Lung microvascular endothelial cell (primary cell): ENCODE measurements at places on chromosomes 4 and X. TPM values are rescaled to one million over a fixed set of nuclear protein-coding genes. Genes with fewer than 3 reads are reported as not detected.

DNA sequence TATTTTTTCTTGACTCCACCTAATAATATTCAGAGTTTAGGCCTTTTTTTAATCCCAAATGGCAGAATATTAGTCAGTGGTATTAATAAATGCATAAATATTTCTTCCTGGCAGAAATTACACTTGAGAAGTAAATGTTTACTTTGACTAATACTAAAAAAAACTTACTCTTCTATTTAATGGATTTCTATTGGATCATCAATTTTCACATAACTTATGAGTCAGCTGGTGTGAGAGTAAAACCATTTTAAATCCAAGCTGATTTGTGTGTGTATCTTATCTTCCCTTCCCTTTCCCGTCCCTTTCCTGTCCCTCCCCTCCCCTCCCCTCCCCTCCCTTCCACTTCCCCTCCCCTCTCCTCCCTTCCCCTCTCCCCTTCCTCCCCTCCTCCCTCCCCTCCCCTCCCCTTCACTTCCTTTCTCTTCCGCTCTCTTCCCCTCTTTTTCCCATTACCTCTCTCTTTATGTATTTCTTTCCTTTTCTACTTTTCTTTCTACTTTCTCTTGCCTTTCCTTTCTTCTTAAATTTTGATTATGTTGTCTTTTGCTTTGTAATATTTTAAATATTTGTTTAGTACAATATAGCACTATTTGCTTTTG lies 630.1 kb upstream of the EPHA5 start:
- no peak for DNase-seq

GRCh38 chr4:2484993-2485392 lies 16.1 kb downstream of the RNF4 start:
- DNase-seq, result peak; percentile 86

The FAM114A1 gene
- 56.9 and 70.8 TPM in 2 replicates for total RNA-seq

GRCh38 chrX:120251471-120252011 lies 929 bp downstream of the ZBTB33 start:
- peak; percentile 32 for DNase-seq

The TRIM60 gene
- total RNA-seq, result not detected in 2 replicates

The TMSB15B gene
- total RNA-seq, result 3.1 and 3.6 TPM in 2 replicates

DNA sequence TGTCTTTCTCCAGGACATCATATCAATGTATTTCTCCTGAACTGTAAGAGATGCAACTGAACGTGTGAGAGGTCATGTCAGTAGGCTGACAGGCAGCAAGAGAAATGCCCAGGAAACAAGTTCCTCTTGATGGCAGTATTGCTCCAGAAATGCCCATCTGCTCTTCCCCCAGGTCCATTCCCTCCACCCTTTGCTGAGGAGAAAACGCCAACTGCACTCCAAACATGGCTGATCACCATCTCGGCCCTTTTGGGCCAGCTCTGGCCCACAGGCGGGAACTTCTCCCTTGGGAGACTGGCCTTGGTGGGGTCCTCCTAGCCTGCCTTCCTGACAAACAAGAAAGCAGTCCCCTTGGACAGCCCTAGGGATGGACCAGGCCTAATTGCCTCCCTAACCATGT lies 276.5 kb upstream of the AGTR2 start:
- peak; percentile 79 for DNase-seq

- DNase-seq, result peak; percentile 78
Observed at GRCh38 chr4:14168919-14169318, 541.4 kb upstream of the BOD1L1 start.

The ACE2 gene
- total RNA-seq, result not detected in 2 replicates

GRCh38 chrX:70096052-70096451 lies 33.8 kb downstream of the OTUD6A start:
- peak; percentile 53 for DNase-seq

DNA sequence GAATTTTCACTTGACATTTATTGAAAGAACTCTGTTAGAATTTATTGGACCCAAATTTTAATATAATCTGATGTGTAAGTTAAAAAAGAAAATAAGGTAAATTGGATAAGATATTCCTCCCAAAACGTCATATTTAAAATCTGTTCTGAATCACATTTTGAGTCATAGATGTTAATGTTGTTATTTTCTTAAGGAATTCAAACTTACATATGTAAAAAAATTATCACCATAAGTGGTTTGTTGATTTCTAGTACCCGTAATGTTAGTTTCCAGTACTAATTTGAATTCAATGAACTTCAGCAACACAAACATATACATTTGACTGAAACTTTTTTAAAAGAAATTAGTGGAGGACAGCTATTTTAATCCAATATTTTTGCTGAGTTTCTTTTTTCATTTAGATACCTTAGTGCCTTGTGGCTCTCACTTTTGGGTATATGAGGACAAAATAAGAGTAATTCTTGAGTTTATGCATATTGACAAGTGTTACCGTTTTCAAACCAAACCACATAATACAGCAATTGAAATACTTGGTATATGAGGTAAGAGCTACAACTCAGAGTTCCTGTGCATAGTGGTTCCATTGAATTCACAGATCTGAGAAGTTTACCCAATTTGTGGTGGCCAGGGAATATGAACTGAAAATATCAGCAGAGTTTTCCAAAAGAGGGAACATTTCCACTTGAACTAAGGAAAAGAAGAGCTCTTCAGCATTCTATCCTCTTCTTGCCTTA lies 71.8 kb downstream of the C4orf46 start:
- no peak for DNase-seq

GRCh38 chr4:176849076-176849475 lies 56.4 kb upstream of the VEGFC start:
- DNase-seq, result no peak

The XPNPEP2 gene
- total RNA-seq, result not detected in 2 replicates

DNA sequence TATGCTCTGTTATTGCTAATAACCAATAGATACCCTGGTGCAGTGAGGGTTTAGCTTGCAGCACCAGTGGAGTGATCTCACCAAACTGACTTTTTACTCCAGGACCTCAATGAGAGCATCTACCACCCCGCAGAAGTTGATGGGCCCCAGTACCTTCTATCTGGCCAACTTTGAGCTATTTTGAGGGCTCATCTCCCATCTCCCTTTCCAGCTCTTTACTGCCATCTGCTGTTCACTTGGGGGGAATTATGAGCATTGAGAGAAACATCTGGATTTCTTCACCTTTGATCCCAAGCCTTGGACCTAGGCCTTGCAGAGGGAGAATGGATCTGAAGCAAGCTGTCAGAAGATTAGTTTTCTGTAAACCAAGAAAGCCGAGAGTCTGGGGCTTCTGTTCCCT lies 143.6 kb downstream of the TMEM164 start:
- peak; percentile 52 for DNase-seq

DNA sequence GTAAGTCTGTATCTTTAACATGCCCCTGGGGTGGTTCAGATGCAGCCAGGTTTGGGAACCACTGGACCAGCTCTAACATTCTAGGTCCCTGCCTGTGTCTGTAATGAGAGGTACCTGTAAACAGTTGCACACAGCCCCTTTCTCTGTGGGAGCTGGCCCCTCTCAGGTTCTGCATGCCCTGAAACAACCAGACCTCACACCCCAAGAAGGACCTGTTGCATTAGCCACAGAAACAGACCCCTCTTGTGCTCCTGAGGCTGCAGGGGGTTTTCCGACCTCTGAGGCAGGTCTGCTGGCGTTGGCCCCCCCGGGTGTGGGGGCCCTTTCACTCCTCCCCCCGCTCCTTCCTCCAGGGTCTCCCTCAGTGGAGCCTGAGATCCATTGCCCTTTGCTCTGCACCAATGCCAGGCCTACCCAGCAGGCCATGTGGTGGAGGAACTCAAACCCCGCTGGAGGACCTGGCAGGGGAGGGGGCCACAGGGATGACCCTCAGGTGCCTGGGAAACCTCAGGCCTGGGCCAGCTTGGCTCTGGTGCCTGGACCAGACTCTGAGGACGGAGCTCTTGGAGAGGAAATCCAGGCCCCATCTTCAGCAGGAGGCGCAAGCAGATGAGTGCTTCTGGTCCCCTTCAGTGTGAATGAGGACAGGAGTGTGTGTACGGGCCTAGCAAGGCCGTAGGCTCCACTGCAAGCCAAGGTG lies 61.4 kb upstream of the PJA1 start:
- no peak for DNase-seq

DNA sequence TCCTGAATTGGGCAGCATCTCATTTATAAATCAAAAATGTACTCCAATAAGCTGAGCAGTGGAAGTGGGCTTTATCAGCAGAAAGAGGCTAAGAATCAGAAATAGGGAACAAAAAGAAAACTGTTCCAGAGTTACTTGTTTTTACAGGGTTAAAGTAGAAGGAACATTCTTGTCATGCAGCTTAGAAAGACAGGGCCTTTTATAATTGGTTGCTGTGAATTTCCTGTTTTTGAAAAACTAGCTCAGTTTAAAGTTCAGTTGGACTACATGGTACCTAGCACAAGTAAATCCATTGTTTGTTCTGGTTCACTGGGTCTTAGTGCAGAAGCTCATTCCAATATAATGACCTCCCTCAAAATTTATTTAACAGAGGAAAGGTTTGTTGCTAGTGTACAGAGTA lies 200.8 kb downstream of the GRIA2 start:
- no peak for DNase-seq

DNA sequence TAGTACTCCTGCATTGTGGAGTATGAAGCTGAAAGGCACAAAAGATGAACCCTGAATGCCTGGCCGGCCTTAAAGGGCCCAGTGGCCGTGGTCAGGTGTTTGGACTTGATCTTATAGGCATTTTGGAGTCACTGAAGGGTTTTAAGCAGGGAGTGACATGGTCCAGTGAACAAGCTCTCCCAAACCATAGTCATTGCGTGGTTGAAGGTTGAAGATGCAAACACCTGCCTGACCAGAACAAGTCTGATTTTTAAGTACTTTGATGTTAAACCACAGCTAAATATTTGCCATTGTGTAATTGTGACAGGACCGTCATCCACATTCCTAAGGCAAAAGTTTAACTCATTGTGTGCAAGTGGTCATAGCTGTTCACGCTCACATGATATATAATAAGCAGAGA lies 3.3 kb downstream of the STK32B start:
- no peak for DNase-seq

- DNase-seq, result no peak
Observed at GRCh38 chr4:136829280-136829679, 703.0 kb downstream of the PCDH18 start.

DNA sequence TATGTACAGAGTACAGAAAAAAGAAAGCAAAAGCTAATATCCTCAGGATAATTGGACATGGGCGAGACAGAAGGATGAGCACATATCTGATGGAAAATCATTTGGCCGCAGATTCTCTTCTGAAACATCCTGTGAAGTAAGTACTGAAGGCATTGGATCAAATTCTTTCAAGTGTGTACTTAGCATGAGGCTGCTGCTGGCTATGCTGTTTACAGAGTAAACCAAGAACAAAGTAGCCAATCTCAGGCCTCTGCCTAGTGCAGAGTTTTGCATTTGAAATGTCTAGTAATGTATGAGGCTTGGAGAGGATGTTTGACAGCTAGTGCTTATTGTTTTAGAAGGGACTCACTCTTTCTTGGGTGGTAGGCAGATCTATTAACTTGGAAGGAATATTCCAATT lies 128.5 kb downstream of the MAGEC2 start:
- no peak for DNase-seq

DNA sequence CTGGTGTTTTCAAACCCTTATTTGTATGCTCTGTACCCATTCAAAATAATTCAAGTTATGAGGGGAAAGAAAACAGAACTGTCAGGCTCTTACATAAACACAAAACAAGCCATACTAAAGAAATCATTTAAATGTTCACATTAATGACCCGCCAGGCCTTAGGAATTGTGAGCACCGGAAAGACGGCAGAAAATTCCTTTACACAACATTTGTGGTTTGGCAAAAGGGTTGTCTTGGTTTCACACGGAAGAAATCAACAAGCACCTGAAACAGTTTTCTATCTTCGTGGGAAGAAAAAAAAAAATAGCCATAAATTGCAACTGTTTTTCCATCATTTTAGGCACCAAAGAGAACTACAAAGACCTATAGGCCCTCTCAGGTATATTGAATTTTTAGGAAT lies 188.5 kb upstream of the FTHL17 start:
- DNase-seq, result no peak

DNA sequence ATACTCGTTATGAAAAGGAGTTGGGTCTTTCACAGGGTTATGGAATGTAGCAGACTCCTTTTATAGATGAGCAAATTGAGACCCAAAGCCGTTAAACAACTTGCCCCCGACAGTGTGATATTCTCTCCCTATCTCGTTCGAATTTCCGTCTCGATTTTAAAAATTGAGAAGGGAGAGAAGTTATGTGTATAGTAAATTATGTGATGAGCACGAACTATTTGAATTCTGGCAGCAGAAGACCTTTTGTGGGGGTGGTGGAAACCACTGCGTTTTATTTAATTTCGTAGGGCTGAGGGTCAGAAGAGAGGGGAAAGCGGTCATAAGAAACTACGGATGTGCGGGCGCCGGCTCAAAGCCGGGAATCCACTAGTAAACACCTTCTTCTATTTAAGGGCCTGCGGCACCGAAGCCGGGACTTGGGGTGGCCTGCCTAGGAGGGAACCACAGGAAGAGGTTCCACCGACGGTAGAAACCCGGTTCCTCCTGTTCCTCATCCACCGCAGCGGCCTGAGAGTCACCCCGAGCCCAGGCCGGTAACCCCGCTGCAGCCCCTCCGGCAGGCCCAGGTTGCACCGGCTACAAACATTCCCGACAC lies 1.5 kb upstream of the DDX3X start:
- peak; percentile 61 for DNase-seq

The MAGEB10 gene
- not detected in 2 replicates for total RNA-seq

The TCP11X2 gene
- not detected in 2 replicates for total RNA-seq

The HS6ST2 gene
- total RNA-seq, result under 0.01 TPM in 1 of 2 replicates, not detected in the other

DNA sequence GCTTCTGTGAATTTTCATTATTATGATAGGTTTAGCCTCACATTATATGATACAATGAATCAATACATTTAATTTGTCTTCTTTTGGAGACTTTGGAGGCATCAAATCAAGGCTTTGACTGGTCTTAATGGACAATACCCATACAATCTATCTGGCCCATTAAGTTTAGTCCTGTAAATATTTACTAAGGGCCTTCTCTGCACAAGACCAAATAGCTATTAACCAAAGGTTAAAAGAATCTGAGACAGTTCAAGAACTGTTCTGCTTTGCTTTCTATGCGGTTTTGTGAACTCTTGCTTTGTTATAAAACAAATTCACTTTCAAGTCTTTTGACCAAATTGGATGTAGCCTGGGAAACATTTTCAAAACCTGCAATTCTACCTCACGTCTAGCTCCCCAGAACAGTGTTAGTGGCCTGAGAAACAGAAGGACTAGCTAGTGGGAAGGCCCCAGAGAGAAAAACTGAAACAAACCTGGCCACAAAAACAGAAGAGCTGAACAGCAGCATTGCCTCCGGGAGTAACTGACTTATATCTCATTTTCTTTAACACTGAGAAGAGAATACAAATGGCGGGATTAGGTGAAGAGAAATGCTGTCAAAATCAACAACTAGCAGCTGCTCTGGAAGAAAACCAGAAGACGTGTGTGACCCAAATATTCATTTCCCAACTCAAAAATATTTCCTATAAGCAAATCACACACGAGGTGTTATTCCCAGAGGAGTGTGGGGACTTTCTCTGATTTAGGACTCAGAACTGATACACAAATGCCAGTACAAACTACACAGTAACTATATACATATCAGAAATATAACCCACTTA lies 548 bp downstream of the TLR1 start:
- DNase-seq, result peak; percentile 53

DNA sequence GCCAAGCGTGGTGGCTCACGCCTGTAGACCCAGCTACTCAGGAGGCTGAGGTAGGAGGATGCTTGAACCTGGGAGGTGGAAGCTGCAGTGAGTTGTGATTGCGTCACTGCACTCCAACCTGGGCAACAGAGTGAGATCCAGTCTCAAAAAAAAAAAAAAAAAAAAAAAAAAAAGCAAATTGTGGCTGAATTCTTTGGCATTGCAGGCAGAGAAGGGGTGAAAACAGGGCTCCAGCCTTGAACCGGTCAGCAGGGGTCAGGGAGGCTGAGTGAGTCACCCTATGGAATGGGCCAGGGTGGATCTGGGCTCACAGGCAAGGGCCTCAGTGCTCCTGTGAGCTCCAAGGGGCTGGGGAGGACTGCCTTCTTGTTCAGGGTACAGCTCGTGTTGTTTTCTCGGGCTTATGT lies 13.2 kb upstream of the FAM3A start:
- DNase-seq, result no peak
